WTC11 (cell line): ENCODE measurements at places on chromosomes 1 and 21. TPM values are rescaled to one million over a fixed set of nuclear protein-coding genes. Genes with fewer than 3 reads are reported as not detected.

- no peak overlapping the region for H3K27ac ChIP-seq
- H3K4me3 ChIP-seq: no peak overlapping the region
- H3K4me1 ChIP-seq: no peaks in the 10 kb centered on the region
- no peak for DNase-seq
Measured at GRCh38 chr1:22516906-22517571, 46.2 kb upstream of the EPHA8 start.

GRCh38 chr21:25735646-25736597 is 1.1 kb downstream of the GABPA start:
- no peaks in the 10 kb centered on the region for H3K36me3 ChIP-seq
- DNase-seq: no peak
- no peaks in the 10 kb centered on the region for H3K27me3 ChIP-seq

GRCh38 chr1:214707306-214708087 is 104.5 kb downstream of the CENPF start:
- H3K4me3 ChIP-seq: no peak overlapping the region
- no peak for DNase-seq
- no peaks in the 10 kb centered on the region for H3K4me1 ChIP-seq
- H3K27ac ChIP-seq: no peak overlapping the region
- no peaks in the 10 kb centered on the region for H3K27me3 ChIP-seq

- no peak for DNase-seq
- H3K36me3 ChIP-seq: peaks cover 24% of the 10 kb centered on the region
- H3K27ac ChIP-seq: no peak overlapping the region
- H3K4me3 ChIP-seq: no peak overlapping the region
- no peaks in the 10 kb centered on the region for H3K4me1 ChIP-seq
- no peaks in the 10 kb centered on the region for H3K27me3 ChIP-seq
Measured at GRCh38 chr1:82625537-82625936, 824.8 kb downstream of the ADGRL2 start.

- DNase-seq: no peak
- H3K27me3 ChIP-seq: no peaks in the 10 kb centered on the region
- peaks cover 10% of the 10 kb centered on the region for H3K36me3 ChIP-seq
- no peak overlapping the region for H3K4me3 ChIP-seq
- H3K27ac ChIP-seq: no peak overlapping the region
- peaks cover 30% of the 10 kb centered on the region for H3K4me1 ChIP-seq
Measured at GRCh38 chr1:185404907-185405568, 88.0 kb upstream of the IVNS1ABP start.

Gene SH3D21
- 22.1 to 29.3 TPM (median 26.9 TPM) in 3 replicates for total RNA-seq

DNA sequence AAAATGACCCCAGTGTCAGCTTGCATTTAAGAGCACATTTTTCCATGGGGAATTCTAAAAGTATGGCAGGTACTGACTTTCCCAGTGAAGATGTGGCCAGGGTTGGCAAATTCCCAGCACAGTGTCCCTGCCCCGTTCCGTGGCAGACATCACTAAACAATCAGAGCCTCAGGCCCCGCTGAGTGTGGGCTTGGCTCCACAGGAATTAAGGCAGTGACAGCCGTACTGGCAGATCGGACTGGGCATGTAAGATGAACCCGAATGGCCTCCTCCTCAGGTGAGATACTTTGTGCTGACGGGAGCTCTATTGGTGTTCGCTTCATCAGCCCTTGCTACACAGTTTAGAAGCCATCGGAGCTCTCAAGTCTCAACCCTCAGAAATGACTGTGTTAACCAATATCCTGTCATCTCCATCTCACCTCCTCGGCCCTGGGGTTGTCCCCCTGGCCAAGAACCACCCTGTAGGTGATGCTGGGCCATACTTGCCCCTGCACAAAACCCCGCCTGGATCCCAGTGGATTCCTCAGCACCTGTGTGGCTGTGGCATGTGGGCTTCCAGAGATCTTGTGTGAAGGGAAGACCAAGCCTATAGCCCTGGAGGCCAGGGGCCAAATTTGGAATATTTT is 29.0 kb upstream of the ABCG1 start:
- peaks cover 2% of the 10 kb centered on the region; the same call in 1 of the 2 replicates for H3K27me3 ChIP-seq
- H3K27ac ChIP-seq: no peak overlapping the region
- DNase-seq: no peak
- H3K4me3 ChIP-seq: no peak overlapping the region
- H3K36me3 ChIP-seq: no peaks in the 10 kb centered on the region; the same call in 1 of the 2 replicates
- H3K4me1 ChIP-seq: no peaks in the 10 kb centered on the region

- no peak overlapping the region for H3K4me3 ChIP-seq
- no peak overlapping the region for H3K27ac ChIP-seq
- H3K27me3 ChIP-seq: peaks cover 3% of the 10 kb centered on the region; the same call in 1 of the 2 replicates
- peaks cover 10% of the 10 kb centered on the region for H3K4me1 ChIP-seq
- DNase-seq: no peak
- H3K36me3 ChIP-seq: no peaks in the 10 kb centered on the region
Measured at GRCh38 chr1:47693115-47693514, 255.3 kb downstream of the FOXD2 start.

Gene CA6
- 0.11 TPM in 1 of 3 replicates, not detected in the others for total RNA-seq

Gene ZNF593OS
- not detected in 3 replicates for total RNA-seq

Gene AMY1C
- not detected in 3 replicates for total RNA-seq

DNA sequence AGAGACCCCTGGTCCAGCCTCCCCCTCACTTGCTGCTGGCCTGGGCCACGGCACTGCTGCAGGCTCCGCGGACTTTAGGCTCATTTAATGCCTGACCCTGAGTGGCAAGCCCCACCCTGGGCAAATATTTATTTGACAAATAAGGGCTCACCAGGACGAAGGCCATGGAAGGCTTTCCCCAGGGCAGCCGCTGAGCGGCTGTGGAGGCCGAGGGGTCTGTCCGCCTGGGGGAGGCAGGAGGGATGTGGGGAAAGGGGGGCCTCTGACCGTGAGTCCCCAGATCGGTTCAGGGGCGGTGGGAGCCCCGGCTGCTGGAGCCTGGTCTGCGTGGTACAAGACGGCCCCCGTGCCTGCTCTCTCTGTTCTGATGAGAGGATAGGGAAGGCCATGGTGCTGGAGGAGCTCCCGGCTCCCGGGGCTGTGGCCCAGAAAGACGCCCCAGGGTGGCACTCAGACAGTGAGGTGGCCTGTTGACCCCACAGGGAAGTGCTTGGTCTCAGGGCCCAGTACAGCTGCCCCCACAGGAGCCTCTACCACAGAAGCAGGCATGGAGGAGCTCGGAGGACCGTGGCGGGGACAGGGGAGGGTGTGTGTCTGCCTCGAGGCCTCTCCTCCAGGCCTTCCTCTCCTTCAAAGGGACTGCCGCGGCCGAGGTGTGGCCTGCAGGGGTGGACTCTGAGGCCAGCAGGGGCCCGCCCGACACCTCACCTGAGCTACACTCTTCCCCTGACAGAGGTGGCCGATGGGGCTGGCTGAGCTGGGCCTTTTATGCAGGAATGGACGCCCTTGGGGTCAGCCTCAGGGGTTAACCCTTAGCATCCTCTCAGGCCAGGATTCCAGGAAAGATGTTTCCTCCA is 9.1 kb upstream of the C1orf159 start:
- peak; percentile 10 for DNase-seq
- H3K27ac ChIP-seq: no peak overlapping the region
- H3K4me3 ChIP-seq: no peak overlapping the region
- no peaks in the 10 kb centered on the region; the same call in 1 of the 2 replicates for H3K27me3 ChIP-seq

Gene TP73
- 5.7 to 6.4 TPM (median 5.8 TPM) in 3 replicates for total RNA-seq

DNA sequence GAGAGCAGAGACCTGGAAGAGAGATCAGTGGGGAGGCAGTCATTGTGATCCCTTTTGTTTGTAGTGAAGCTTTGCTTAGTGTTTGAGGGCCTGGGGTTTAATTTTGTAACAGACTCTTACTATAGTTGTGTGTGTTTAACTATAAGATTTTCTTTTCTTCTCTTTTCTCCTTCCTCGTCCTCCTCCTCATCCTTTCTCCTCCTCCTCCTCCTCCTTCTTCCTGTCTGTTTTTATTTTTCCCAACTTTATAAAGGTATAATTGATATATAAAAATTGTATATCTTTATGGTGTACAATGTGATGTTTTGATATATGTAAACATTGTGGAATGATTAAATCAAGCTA is 71.2 kb upstream of the MACF1 start:
- H3K4me1 ChIP-seq: peaks cover 67% of the 10 kb centered on the region
- peaks cover 2% of the 10 kb centered on the region; the same call in 1 of the 2 replicates for H3K36me3 ChIP-seq
- H3K27ac ChIP-seq: peak overlapping the region; percentile 98
- peak overlapping the region; percentile 31 for H3K4me3 ChIP-seq

Gene NBPF6
- not detected in 3 replicates for total RNA-seq

GRCh38 chr1:90135286-90135685 is 140.4 kb downstream of the ZNF326 start:
- H3K27me3 ChIP-seq: peaks cover under 1% of the 10 kb centered on the region; the same call in 1 of the 2 replicates
- no peak overlapping the region for H3K27ac ChIP-seq
- peaks cover 10% of the 10 kb centered on the region for H3K4me1 ChIP-seq
- DNase-seq: no peak
- peaks cover 29% of the 10 kb centered on the region for H3K36me3 ChIP-seq
- no peak overlapping the region for H3K4me3 ChIP-seq
